A375 (cell line): ENCODE measurements at places on chromosomes 13 and 19. TPM values are rescaled to one million over a fixed set of nuclear protein-coding genes. Genes with fewer than 3 reads are reported as not detected.

Gene SOX1
- not detected in 2 replicates for total RNA-seq

Gene GFY
- not detected in 2 replicates for total RNA-seq

Gene SIGLEC5
- total RNA-seq = not detected in 2 replicates

Gene SPART
- total RNA-seq = 64.8 and 69.0 TPM in 2 replicates

Gene KIR2DL3
- not detected in 2 replicates for total RNA-seq

Gene SCEL
- total RNA-seq = 0.13 and 0.64 TPM in 2 replicates
